Caco-2 (cell line): ENCODE measurements at places on chromosomes 12 and 14. TPM values are rescaled to one million over a fixed set of nuclear protein-coding genes. Genes with fewer than 3 reads are reported as not detected.

PPP1R1A gene
- 0.43 TPM in 1 of 2 replicates, not detected in the other for total RNA-seq

AICDA gene
- not detected in 2 replicates for total RNA-seq

SUPT16H gene
- 114 and 118 TPM in 2 replicates for total RNA-seq

MYO1A gene
- total RNA-seq: 9.3 and 11.9 TPM in 2 replicates

LRP1-AS gene
- not detected in 2 replicates for total RNA-seq

TESPA1 gene
- total RNA-seq: not detected in 2 replicates

NOS1 gene
- total RNA-seq: not detected in 2 replicates

KRT72 gene
- not detected in 2 replicates for total RNA-seq

- DNase-seq: peak; percentile 93
Observed at GRCh38 chr14:104977681-104978653, at the start of gene AHNAK2. Gene AHNAK2, minus strand, starts transcription at chr14:104978374. Its CDS starts 137 bp downstream, at chr14:104978237.

GRCh38 chr12:20631711-20632110, 63.4 kb upstream of the SLCO1C1 start:
- DNase-seq: no peak

- DNase-seq: no peak
Observed at GRCh38 chr14:85466678-85467077, 63.3 kb upstream of the FLRT2 start.

GRCh38 chr12:46134852-46135251, 134.0 kb downstream of the SLC38A1 start:
- DNase-seq: no peak

GRCh38 chr12:77685901-77686300, 144.8 kb upstream of the NAV3 start:
- no peak for DNase-seq

- no peak for DNase-seq
Observed at GRCh38 chr12:62258941-62259630, 1.1 kb upstream of the USP15 start.

DNA sequence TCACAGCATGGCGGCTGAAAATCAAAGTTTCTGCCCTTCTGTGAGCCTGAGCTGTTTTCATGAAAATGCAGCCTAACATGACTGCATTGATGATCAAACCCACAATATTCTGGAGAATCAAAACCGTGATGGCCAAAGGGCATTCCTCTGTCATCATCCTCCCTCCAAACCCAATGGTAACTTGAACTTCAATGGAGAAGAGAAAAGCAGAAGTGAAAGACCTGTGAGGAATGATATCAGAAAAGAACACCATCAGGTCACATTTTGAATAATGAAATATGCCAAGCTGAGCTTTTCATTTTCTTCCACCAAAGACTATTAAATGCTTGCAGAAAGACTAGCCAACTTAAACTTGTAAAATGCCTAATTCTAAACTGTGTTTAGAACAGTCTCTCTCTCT, 8.1 kb downstream of the KCNJ8 start:
- DNase-seq: no peak

- DNase-seq: no peak
Observed at GRCh38 chr12:107007411-107007810, 20.5 kb upstream of the MTERF2 start.

DNA sequence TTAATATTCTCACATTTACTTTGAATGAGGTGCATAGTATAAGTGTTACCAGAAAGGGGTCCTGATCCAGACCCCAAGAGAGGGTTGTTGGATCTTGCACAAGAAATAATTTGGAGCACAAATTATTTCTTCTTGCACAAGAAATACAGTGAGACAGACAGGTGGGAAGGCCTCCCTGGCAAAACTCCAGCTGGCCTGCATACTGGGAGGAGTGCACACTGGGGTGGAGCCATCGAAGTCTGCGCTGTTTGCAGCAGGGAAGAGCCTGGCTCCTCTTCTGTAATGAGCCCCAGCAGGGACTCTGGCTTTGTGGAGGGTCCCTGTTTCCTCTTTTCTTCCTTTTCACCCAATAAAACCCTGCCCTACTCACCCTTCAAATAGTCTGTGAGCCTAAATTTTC, 141.6 kb downstream of the GLT1D1 start:
- no peak for DNase-seq

GRCh38 chr14:35331605-35332516, 39.7 kb downstream of the PSMA6 start:
- DNase-seq: peak; percentile 83

DNA sequence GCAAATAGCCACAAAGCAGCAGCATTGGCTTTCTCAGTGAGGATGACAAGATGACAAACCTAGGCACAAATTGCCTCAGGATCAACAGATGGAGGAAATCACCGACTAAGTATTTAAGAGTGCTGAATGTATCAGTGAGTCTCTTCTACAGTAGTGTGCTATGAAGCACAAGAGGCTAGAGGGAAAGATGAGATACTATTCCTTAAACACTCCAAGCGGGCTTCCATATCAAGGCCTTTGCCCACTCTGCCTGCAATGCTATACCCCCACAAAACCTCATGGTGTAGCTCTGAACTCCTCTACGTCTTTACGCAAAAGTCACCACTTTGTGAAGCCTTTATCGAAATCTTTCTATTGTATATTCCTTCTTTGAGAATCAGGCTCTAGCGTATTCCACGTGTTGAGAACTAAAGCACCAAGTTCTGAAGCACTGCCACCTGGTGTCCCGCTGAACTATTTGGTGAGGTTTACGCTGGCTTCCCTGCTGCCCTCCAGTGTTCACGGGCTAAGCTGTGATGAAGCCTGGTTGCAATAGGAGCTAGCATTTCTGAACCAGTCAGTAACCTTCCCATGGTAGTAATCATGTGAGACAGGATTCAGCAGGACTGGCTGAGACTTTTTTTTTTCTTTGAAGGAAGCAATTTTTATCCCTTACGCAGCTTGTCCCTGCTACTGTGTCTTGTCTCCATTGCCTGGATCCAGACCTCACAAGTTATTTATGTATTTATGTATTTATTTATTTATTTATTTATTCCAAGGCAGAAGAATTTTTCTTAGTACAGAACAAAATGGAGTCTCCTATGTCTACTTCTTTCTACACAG, 426.5 kb upstream of the OR4E1 start:
- DNase-seq: peak; percentile 78

- DNase-seq: no peak
Observed at GRCh38 chr12:69906411-69907216, 81.6 kb downstream of the MYRFL start.

GRCh38 chr14:78747813-78748212, 577.6 kb downstream of the NRXN3 start:
- no peak for DNase-seq

DNA sequence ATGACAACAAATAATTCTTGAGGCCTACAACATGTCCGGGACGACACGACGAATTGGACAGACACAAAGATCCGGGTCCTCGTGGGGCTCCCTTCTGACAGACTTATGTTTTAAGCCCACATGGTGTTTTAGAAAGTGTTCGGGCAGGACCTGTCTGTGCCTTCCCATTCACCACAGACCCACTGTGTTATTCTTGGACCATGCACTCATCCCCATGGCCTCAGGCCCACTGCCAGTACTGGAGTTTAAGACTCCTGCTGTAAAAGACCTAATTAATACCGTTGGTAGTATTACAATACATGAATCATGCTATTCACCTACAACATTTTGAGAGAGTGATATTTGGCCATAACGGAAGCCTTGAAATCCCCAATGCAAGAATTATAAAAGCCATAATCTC, 20.0 kb downstream of the SLC15A4 start:
- no peak for DNase-seq

DNA sequence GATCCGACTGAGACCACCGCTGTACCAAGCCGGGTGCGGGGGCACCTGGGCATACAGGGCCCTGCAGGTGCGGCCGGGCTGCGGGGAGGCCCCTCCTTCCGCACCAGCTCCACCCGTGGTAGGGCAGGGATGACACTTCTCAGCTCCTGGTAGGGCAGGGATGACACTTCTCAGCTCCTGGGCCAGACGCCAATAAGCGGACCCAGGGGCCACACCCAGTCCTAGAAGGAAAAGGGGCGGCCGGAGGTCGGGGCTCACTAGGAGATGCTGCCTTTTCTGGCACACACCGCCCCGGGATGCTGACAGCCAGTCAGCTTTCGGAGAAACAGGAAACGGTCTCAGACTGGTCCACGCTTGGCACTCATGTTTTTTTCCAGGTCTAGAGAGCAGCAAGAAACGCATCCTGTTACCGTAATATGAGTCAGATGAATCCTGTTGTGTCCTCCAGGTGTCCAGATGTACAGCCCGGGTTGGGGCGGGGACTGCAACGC, 34.8 kb downstream of the NFKBIA start:
- DNase-seq: no peak

- DNase-seq: no peak
Observed at GRCh38 chr12:129372876-129373275, 519.6 kb downstream of the GLT1D1 start.

GRCh38 chr14:55107766-55108554, 21.1 kb upstream of the LGALS3 start:
- DNase-seq: peak; percentile 82

- no peak for DNase-seq
Observed at GRCh38 chr12:6958609-6959057, 7.5 kb downstream of the PTPN6 start.
